Renal cortex interstitium (tissue), 15 donors: ENCODE measurements at places on chromosomes 7 and 10. TPM values are rescaled to one million over a fixed set of nuclear protein-coding genes. Genes with fewer than 3 reads are reported as not detected.
A peak's percentile ranks its signal among the peaks of the same experiment; 100 is the strongest.

Gene CALHM1
- polyA plus RNA-seq, result 0.06 TPM

Gene ASL
- polyA plus RNA-seq, result 32.3 TPM

Gene LANCL2
- 28.8 TPM for polyA plus RNA-seq

Gene SH2D4B
- 0.17 TPM for polyA plus RNA-seq

Gene HOXA9
- polyA plus RNA-seq, result 107 TPM

Gene AKR1C3
- 63.1 TPM for polyA plus RNA-seq

Gene MBLAC1
- 0.79 TPM for polyA plus RNA-seq

Gene MYH16
- 0.01 TPM for polyA plus RNA-seq

Gene ADAMTS14
- polyA plus RNA-seq, result 1.2 TPM

Gene VGF
- 0.08 TPM for polyA plus RNA-seq

Gene ABI1
- polyA plus RNA-seq, result 61.8 TPM

DNA sequence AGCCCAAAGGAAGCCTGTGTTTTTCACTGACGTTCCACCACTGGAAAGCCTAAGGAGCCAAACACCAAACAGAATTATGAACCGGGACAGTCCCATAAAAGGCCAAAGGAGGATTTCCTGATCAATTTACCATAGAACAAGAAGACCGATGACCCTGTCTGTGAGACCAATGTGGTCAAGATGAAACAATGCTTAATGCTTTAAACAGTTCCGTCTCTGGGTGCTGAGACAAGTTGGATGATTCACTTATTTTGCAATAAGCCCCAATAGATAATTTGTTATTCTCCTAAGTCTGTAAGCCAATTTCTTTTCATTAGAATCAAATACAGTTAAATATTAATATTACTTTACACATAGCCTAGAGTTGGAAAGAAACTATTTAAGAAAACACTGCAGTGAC lies 134.9 kb downstream of the MICU1 start:
- no peak for DNase-seq

GRCh38 chr10:63003816-63004453 lies 129.2 kb upstream of the NRBF2 start:
- no peak for DNase-seq

GRCh38 chr7:121330053-121330833 lies 1.4 kb downstream of the WNT16 start:
- no peak for DNase-seq

DNA sequence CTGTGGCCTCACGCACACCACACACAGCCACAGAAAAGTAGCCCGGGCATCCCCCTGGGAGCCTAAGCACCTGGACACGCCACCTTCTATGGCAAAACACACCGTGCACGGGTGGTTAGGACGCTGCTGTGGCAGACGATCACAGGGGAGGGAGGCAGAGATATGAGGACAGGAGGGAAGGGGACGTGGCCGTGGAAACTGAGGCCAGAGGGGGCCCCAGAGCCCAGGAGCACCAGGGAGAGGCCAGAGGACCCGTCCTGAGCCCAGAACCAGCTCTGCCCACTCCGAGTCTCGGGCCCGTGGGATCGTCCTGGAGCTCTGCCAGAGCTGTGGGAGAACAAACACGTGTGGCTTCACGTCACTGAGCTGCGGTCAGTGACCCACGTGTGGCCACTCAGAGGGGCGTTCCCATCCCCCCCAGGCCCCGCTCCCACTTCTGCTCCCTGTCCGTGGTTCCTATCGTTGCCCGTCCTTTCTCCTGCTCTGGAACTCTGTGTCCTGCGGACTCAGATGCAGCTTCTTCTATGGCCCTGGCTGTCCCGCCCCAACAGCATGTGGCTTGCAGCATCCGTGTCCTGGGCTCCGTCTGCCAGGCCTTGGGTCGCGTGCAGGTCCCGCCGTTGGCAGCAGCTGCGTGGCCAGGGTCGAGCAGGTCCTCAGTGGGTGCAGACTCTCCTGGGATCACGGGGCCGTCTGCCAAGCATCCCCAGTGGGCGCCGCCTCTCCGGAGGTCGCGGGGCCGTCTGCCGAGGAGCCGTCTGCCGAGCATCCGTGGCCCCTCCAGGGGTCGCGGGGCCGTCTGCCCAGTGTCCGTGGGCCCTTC lies 31.0 kb downstream of the GET4 start:
- DNase-seq, result no peak

DNA sequence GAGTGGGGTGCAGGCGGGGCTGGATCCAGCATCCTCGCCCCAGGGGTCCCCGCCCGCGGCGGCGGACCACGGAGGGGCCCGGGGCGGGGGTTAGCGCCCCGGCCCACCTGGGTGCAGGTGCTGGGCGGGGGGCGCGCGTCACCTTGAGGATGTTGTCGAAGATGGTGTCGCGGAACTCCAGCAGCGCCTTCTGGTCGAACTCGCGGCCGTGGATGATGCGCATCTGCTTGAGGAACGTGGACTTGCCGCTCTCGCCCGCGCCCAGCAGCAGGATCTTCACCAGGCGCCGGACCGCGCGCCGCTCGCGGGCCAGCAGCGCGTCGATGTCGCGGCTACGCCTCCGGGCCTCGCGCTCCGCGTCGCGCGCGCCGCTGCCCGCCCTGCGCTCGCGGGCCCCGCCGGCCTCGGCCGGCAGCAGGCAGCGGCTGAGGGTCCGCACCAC lies 376 bp downstream of the GNA12 start:
- DNase-seq, result no peak

DNA sequence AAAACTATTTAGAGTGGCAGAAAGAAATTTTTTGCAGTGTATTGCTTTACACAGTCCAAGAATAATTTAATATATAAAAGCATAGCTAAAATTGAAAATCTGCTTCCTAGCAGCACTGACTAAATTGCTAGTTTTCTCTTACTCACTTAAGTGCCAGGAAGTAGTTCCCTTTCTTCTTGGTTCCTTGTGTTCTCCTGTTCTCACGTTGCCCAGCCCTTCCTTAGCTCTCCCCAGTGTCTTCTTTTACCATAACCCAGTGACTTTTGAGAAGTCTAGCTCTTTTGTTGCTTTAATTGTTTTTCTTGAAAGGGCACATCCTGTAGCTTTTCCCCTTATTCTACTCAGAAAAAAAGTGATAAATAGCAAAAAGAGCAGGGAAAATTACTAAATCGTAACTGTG lies 215.5 kb downstream of the THSD7A start:
- no peak for DNase-seq

GRCh38 chr10:104577163-104577562 lies 63.9 kb upstream of the SORCS3 start:
- no peak for DNase-seq

DNA sequence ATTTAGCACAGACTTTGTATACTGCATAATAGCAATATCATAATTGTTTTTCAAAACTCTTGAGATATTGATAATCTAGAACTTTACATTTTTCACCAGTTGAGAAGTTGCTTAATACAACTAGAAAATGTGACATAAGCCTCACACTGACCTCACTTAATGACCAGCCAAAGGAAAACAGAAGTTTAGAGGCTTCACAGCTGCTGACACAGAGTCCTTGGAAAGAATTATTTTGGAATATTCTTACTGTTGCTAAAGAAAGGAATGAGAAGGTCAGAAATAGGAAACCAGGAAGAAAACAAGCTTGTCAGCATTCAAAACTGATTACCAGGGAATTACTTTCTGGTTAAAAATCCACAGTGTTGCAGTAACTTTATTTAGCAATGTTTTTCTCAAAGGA lies 35.5 kb upstream of the WASL start:
- DNase-seq, result peak; percentile 46

DNA sequence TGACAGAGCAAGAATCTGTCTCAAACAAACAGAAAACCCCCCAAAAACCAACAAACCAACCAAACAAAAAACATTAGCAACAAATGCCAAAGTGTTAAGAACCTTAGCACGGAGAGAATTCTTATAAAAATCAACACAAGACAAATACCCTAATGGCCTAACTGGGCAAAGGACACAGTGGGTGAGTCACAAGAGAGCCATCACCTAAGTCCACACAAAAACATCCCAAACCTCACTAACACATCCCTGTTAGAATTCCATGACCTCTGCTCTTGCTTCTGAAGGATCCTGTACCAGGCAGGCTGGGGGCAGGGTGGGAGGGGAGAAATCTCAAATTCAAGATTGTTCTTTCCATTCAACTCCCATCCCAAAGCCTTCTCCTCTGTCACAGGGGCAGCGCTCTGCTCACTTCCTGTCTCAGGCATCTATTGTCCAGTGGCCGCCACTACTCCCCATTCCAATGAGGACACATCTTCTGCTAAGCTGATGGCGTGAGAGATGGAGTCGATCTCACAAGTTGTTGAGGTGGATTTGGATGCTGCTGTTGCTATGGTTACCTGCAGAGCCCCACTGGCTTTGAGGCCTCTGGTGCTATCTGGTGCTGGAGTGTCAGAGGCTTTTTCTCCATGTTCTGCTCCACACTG lies 9.2 kb downstream of the IL15RA start:
- no peak for DNase-seq

DNA sequence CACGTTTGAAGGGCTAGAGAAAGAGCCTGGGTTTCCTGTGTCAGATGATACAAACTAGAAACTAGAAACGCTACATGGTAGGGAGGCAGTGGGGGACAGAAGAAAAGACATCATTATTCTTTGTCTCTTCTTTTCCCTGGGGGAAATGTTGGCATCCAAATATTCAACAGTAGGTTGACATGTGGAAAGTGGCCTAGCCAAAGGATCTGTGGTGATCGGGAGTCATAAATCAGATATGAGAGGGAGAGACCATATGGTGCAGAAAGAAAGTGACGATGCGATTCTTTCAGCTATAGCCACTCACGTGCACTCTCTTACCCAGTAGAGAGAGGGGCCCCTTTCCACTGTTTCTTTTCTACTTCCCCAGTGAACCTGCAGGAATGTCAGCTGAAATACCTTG lies 964.7 kb downstream of the LRMDA start:
- DNase-seq, result no peak

- no peak for DNase-seq
These were observed 23.4 kb upstream of the BNIP3 start for GRCh38 chr10:132005147-132005546.

GRCh38 chr10:103013416-103013815 lies 95.3 kb downstream of the CNNM2 start:
- DNase-seq, result peak; percentile 11

DNA sequence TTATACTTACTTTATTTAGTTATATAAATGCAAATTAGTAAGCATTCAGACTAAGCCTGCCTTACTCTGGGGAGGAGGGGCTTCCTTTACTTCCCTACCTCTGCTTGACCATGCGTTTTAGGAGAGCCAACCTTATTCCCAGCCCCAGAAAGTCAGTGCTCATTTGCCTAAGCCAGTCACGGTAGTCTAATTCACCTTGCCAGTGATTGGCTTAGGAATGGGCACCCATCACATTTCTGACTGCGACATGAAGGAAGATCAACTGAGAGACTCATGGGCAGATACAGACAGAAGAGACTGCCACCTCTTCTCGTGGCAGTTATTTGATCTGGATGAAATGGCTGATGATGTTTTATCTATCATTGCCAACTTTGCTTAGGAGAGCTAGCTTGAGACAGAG lies 29.5 kb downstream of the RPA3 start:
- DNase-seq, result no peak

DNA sequence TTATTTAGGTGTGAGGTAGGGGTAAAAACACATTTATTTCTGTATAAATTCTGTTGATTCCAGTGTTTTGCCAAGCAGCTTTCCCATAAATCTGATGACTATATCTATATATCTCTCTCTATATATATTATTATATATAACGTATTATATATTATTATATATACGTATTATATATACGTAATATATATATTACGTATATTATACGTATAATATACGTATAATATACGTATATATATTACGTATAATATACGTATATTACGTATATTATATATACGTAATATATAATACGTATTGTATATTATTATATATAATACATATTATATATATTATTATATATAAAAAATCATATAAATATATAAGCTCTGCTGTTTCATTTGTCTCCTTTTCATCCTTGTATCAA lies 163.5 kb downstream of the GPR158 start:
- no peak for DNase-seq

DNA sequence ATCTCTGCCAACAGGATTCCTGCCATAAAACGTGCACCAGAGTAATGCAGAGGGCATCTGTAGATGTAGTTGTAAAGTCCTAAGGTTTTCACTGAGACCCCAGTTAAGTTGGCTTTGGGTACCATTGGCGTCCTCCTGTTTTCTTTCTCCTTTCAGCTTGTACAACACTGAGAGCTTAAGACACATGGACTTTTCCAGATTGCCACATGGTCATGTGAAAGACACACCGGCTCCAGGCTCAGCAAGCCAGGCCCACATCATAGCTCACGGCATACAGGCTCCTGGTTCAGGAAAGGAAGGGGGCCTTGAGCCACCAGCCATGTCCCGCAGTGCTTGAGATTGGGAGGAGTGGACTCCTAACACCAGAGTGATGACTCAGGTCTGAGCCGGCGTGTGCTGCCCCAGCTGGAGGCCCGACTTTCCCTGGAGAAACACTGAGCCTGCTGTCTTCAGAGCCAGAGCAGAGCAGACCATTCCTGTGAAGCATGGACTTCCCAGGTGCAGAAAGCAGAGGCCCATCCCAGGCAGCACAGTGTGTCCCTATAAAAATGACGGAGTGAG lies 252.7 kb downstream of the PRPF18 start:
- no peak for DNase-seq
